Activated CD4-positive, alpha-beta memory T cell treated with anti-CD3 and anti-CD28 coated beads for 36 hours (primary cell): ENCODE measurements at places on chromosomes 2 and 18. TPM values are rescaled to one million over a fixed set of nuclear protein-coding genes. Genes with fewer than 3 reads are reported as not detected.
A peak's percentile ranks its signal among the peaks of the same experiment; 100 is the strongest.

- no peak for DNase-seq
These were observed 144.8 kb upstream of the RGPD4 start for GRCh38 chr2:107681936-107682335.

- DNase-seq: peak; percentile 84
These were observed 2.3 kb downstream of the ZFP36L2 start for GRCh38 chr2:43224131-43224570.

DNA sequence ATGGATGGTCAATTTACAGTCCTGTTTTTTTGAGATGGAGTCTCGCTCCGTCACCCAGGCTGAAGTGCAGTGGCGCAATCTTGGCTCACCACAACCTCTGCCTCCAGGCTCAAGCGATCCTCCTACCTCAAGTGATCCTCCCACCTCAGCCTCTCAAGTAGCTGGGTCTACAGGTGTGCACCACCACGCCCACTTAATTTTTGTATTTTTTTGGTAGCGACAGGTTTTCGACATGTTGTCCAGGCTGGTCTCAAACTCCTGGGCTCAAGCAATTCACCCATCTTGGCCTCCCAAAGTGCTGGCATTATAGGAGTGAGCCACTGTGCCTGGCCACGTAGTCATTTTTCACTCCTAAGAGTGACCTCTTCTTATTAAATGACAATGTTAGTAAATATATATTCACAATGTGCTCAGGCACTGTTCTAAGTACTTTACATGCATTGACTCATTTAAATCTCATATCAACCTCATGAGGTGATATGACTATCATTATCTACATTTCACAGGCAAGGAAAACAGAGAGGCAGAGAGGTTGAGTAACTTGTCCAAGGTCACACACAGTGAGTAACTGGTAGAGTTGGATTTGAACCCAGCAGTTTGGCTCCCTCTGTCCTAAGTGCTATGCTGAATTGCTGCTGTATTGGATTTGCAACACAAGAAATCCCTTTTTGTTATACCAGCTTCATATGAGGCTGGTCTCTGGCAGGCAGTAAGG lies 5.6 kb upstream of the DIS3L2 start:
- no peak for DNase-seq

The RIT2 gene
- not detected for total RNA-seq

The CNPPD1 gene
- 42.0 TPM for total RNA-seq

The METTL8 gene
- 33.3 TPM for total RNA-seq

The RDH14 gene
- 14.1 TPM for total RNA-seq
